Dorsolateral prefrontal cortex (tissue), 122 donors: ENCODE measurements at places on chromosomes 16 and 17.

- no peak for DNase-seq
Measured at GRCh38 chr16:11679941-11680911, 12.0 kb downstream of the SNN start.

GRCh38 chr17:35923609-35924114 lies 6.9 kb downstream of the RDM1 start:
- no peak for DNase-seq

DNA sequence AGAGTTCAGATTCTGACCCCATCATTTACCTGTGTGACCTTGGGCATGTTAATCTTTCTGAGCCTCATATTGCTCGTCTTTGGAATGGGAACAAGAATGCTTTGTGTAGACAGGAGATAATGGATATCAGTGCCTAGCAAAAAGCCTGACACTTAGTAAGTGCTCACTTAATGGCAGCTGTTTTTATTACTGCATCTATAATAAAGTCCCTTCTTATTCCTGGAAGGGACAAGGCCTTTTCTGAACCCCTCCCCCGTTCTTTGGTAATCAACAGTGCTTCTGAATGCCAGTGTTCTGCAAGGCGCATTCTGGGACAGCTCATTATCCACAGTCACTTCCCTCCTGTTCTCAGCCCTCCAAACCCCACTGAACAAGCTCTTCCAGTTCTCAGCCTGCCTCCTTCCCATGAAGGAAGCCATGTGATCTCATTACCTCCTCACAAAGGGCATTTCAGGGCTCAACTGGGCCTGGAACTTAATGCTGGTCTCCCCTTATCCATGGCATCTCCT lies 25.1 kb upstream of the SUPT4H1 start:
- DNase-seq = no peak

DNA sequence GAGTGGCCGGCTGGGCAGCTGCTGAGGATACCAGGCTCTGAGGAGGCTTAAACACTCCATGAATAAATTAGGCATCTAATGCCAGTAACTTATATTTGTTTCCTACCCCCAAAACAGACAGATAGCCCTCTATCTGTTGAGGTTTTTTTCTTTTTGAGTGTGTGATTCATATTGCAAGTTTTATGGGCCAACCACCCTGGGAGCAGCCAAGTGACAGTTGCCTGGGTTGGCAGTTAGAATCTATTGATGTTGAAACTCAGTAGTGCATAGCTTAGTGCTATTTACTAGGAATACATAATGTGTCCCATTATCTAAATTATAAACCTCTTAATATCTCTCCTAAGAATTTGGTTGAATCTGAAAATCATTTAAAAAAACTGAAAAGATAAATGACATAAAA lies 397.4 kb downstream of the CA10 start:
- DNase-seq = no peak

- DNase-seq = no peak
Measured at GRCh38 chr17:31549121-31549524, 157.6 kb downstream of the RAB11FIP4 start.

GRCh38 chr16:72202014-72202413 lies 30.1 kb upstream of the PMFBP1 start:
- DNase-seq = no peak

DNA sequence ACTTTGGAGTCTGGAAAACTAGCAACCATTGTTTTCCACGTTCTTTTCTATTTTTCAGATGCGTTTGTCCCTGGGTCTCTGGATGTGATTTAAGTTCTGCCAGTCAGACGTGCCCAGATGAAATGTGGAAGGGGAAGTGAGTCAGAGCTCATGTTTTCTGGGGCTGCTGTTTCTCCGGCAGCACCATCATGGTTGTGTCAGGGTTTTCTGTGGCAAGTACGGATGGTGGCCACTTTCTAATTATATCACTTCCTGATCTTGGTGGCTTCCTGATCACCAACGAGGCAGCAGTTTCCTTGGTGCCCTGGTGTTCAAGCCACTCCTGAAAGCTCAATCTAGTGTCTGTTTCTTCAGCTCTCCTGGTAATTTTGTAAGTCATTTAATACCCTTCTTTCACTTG lies 31.4 kb upstream of the PMFBP1 start:
- DNase-seq = no peak

GRCh38 chr16:8572919-8573724 lies 17.2 kb downstream of the TMEM114 start:
- peak; percentile 30 for DNase-seq

DNA sequence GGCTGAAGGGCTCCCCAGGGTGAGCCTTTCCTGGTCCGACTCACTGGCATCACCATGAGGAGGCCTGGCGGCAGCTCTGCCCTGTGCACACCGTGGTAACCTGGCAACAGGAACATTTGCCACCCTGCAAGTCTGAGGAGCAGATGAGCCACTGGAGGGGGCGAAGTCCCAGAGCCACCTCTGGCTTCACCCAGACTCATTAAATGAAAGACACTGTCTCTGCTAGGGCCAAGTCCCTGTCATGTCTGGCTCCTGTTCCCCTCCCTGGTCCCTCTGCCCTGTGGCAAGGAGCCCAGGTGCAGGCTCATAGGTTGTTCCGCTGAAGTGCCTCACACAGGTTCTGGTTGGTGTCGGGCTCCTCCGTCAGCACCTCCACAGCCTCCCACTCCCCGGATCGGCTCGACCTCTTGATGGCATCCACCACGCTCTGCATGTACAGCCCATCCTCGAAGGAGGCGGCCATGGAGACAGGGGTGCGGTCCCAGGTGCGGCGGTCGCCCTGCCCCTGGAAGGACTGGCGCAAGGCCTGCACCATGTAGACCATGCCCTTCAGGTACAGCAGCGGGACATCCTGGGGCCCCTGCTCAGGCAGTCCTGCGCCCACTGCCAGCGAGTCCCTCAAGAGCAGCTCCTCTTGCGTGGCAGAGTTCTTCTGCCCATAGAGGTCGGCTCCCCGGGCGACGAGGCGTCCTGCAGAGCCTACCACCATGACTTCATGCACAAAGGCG lies 8.4 kb downstream of the C16orf86 start:
- DNase-seq = no peak

GRCh38 chr17:17836818-17837379 lies at the start of gene SREBF1:
Gene SREBF1 (minus strand): TSS chr17:17836986. CDS start chr17:17836817, 169 bp downstream.
- peak; percentile 84 for DNase-seq

DNA sequence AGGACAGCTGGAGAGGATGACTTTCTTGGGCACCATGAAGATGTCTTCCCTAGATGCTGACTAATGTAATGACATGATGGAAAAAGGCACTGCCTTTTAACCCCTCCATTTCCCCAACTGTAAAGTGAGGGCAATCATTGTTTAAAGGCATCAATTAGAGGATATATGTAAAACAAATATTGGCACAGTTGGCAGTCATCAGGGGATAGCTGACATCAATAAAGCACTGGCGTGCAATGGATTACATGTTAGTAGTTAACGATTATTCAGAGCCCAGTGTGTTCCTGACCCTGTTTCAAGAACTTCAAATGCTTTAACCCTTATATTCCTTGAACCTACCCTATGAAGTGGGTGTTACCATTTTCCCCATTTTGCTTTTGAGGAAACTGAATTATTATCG lies 100.7 kb downstream of the TMEM114 start:
- no peak for DNase-seq
